ENCODE measurements at places on chromosomes 12 and 14.

GRCh38 chr12:69905801-69906200, 80.8 kb downstream of the MYRFL start:
- no peak for DNase-seq

- DNase-seq, result no peak
Observed at GRCh38 chr14:57987596-57988300, 121.9 kb upstream of the SLC35F4 start.

- DNase-seq, result no peak
Observed at GRCh38 chr12:3362737-3363136, 128.3 kb upstream of the PRMT8 start.

DNA sequence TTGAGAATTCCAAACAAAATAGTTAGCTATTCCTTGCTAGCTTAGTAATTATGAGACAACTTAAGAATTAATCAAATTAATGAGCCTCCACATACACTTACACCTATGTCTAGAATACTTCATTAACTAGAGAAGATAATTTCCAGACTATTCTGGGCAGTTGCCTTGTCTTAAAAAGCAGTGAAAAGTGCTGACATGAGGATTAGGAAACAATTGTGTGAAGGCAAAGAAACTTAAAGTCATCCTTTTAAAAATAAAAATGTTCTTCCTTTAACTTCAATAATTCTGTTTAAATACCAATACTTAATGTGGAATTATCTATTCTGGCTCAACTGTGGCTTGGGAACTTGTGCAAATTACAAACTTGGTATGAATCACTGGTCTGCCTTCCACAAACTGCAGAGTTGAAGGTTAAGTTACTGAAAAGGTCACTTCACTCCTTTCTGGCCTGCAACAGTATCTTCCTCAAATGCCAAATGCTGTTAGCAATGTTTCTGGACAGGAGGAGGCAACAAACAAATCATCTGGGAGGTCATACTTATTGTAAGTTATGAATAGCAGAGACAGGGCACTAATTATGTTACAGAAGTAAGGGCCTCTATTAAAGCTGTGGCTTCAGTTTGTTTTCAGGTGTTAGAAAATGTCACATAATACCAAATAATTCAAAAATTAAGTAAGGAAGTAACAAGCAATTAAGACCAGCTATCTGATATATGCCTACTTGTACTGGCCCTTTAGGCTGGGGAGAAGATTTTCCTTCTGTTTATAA, 19.2 kb downstream of the PPTC7 start:
- no peak for DNase-seq

DNA sequence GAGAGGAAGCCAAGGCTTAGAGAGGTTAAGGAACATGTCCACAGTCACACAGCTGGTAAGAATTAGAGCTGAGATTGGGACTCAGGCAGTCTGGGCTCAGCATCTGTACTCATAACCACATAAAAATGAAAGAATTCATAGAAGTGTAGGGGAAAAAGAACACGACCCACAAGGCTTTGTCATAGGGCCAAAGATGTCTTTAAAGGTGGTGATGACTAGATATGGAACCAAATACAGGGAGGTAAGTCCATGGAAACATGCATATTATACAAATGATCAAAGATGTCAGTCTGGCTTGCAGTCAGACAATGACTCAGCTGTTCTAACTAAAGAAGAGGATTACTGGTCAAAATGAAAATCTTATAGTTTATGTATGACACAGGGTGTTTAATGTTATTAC, 7.2 kb upstream of the SSPN start:
- peak; percentile 49 for DNase-seq

GRCh38 chr12:219891-220352, 6.0 kb upstream of the SLC6A12 start:
- DNase-seq, result no peak

DNA sequence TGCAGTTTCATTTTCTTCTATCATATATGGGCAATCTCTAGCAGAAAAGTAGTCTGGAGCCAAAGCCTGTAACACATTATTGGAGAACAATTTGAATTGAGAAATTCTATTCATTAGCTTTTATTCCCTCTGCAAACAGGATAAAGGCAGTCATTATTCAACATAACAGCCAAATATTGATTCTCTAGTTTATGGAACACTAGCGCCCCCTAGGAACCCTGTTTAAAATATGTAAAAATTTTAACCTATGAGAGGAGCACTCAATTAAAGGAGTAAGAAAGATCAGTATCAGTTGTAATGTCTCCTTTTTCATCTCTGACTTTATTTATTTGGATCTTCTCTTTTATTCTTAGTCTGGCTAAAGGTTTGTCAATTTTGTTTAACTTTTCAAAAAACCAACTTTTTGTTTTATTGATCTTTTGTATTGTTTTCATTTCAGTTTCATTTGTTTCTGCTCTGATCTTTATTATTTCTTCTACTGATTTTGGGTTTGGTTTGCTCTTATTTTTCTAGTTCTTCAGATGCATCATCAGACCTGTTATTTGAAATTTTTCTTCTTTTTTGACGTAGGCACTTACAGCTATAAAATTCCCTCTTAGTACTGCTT, 4.8 kb upstream of the LMNTD1 start:
- peak; percentile 6 for DNase-seq

Measured in skeletal muscle cell (primary cell).